ENCODE measurements at places on chromosomes 11 and 22.

- DNase-seq = no peak
Observed at GRCh38 chr11:92224054-92224406, 588 bp upstream of the FAT3 start.

GRCh38 chr22:26885441-26886261 lies 228.3 kb downstream of the MIAT start:
- no peak for DNase-seq

DNA sequence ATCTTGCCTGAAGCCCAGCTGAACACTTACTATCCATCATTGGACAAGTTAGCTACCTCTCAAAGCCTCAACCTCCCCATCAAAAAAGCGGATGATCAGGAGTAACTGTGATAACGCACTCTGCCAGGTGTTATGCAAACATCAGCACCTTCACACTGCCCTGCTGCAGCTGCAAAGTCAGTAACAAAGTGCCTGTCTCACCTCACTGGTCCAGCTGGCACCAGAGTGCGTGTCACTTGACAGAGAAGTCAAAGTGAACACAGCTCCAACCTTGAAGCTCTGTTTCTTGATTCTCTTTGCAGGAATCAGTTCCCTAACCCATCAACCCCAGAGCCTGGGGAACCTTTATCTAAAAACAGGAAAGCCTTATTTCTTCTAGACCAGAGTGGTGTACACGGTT lies 413.6 kb downstream of the CTTN start:
- no peak for DNase-seq

DNA sequence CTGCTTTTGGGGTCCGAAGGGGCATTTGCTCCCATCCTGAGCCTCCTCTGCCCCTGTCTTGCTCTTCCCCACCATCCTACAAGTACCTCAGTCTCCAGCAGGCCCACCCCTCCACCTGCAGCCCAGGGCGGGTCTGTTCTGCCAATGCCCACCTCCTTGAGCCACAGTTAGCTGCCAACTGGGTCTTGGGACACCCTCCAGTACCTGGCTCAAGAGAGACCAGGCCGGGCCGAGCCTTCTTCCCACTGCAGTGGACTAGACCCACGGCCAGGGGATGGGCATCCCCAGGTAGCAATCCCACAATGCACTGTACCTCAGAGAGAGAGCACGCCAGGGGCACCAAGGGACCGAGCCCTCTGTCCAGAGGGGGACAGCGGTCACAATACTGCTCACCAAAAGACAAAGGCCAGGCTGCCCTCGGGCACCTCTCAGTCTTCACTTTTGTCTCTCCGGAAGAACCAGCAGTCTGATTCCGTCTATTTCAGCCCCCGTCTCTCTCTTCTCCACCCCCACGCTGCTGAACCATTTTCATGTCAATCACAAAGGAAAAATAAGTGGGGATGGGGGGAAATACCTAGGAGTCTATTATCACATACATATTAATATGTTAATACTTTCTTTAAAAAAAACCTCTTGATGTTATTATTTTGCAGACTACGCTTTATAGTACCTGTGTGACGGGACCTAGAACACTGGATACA lies 51.7 kb downstream of the SYT13 start:
- no peak for DNase-seq

- no peak for DNase-seq
Observed at GRCh38 chr11:68212421-68213134, 518 bp downstream of the KMT5B start.

GRCh38 chr22:41332217-41332939 lies 31.1 kb downstream of the ZC3H7B start:
- no peak for DNase-seq

- DNase-seq = no peak
Observed at GRCh38 chr11:59030037-59030436, 56.1 kb upstream of the GLYATL1B start.

DNA sequence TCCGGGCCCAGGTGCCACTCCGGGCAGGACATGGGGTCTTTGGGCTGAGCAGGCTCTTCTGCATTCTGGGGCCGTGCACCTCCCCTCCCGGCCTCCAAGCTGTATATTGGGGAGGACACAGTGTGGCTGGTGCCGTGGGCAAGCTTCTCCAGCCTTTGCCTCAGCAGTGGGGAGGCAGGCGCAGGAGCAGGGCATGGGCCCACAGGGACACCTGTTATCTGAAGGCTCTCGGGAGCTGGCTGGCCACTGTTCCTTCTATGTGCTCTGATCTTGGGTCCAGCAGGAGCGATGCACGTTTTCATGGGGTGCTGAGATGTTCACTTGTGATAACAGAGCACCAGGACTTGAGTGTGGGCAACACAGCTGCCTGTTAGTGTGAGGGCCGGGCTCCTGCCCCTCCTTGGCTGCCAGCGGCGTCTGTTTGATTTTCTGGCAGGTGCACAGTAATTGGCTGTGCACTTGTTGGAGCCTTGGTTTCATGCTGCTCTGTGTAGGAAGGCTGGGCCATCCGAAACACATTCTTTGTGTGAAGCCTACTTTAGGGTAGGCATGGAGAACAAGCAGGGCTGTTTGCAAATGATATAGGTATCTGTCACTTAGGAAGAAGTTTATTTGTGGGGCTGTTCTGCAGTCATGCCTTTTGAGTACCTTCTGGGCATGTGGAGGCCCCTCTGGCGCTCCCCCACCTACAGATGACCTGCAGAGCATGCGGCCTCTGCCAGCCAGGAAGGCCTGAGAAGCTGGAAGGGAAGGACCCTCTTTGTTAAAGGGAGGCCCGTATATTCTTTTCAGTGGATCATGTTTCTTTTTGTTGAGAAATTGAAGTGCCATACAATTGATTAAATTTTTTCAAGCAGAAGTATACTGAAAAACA lies 201.5 kb downstream of the TBC1D22A start:
- no peak for DNase-seq

- no peak for DNase-seq
Observed at GRCh38 chr11:95461858-95462257, 230.9 kb upstream of the SESN3 start.

DNA sequence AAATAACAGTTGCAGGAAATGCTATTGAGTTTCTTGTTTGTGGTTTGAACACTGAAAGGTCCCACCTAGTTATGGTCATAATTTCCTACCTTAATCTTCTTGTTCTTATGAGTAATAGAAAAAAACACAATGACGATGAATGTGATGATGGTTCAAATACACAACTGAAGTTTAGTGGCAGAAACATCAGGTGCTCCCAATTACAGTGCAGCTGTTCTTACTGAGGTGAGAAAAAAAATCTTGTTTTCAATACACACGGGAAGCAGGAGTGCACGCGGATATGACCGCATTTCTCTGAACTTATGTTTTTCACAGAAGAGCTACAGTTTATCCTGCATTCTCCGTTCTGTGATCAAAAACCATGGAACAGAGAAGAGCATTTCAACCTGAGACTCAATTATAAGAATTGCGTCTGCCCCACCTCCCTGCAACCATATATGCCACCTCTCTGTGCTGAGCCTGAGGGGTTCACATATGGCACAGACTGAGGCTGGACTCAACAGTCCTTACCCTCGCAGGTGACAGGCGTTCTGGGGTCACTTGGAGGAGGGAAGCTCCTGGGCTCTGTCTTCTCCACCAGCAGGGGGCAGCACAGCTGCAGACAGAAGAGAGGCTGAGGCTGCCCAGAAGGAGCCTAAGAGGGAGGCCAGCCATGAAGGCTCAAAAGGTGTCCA lies 99.7 kb upstream of the IGLL5 start:
- no peak for DNase-seq

DNA sequence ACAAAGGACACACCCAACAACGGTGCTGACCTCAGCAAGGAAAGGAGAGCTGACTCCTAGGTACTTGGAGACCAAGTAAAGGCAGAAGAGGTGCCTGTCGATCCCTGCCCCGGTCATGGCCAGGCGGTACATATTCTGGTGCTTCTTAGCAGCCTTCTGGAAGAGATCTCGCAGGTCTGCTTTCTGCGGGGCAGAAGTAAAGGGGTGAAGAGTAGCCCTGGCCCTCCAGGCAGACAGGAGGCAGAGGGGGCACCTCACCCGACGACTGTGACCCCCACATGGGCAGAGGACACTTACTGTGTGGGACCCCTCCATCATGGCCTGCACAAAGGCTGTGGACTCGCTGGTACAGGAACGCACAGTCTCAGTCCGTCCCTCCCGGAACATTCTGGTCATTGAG lies 7.4 kb downstream of the CPT1B start:
- no peak for DNase-seq

DNA sequence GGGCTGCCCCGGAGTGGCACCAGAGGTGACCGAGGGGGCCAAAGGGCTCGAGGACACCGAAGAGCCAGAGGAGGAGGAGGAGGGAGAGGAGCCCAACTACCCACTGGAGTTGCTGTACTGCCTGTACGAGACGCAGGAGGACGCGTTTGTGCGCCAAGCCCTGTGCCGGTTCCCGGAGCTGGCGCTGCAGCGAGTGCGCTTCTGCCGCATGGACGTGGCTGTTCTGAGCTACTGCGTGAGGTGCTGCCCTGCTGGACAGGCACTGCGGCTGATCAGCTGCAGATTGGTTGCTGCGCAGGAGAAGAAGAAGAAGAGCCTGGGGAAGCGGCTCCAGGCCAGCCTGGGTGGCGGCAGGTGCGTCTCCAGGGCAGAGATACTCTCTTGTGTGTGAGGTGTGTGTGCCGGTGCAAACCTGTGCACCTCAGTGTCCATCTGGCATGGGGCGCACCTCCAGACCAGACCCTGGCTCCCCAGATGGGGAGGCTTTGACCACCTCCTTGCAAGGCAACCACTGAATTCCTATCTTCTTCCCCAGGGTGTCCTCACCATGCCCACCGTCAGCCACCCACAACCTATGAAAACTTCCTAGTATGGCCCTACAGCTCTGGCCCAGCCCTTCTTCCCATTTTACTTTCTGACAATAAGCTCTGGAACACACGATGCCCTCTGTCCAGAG lies 3.4 kb downstream of the NLRP6 start:
- DNase-seq = no peak

DNA sequence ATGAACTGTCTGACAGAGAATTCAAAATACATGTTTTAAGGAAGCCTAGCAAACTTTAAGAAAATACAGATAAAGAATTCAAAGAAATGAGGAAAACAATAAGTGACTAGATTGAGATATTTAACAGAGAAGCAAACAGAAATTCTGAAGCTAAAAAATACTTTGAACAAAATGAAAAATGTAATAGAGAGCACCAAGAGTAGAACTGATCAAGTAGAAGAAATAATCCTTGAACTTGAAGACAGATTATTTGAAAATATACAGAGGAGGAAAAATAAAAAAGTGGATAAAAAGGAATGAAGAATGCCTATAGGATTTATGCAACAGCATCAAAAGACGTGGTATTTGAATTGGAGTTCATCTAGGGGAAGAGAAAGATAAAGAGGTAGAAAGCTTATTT lies 101.9 kb upstream of the OR4B1 start:
- no peak for DNase-seq

DNA sequence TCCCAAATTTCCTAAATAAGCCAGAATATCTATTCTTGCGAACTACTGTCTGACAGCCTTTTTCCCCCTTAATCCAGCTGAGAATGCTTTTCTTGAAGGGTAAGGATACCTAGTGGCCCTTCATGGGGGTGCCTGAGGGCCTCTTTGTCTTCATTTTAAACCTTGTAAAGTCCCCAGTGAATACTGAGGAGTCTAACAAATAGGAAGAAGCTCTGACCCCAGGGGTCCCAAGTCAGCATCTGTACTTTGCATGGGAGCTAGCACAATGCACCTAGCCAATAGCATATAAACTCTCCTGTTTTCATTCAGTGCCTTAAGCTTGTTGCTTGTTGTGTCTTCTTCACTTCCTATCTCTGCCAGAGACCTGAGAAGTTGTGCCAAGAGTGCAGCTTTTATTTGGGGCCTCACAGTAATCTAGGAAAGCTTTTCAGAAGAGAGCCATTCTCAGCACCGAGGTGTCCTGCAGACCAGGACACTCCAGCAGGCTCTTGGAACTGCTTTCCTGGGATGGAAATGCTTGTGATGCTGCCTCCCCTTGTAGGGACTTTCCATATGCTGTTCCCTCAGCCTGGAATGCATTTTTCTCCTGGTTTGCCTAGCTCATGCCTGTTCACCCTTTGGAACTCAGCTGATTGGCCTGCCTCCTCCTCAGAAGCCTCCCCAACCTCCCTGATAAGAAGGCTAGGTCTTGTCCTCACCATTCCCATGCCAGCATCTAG lies 37.2 kb downstream of the BMAL1 start:
- no peak for DNase-seq

All from BJ (cell line).